ENCODE measurements at places on chromosomes 2 and 18.

DNA sequence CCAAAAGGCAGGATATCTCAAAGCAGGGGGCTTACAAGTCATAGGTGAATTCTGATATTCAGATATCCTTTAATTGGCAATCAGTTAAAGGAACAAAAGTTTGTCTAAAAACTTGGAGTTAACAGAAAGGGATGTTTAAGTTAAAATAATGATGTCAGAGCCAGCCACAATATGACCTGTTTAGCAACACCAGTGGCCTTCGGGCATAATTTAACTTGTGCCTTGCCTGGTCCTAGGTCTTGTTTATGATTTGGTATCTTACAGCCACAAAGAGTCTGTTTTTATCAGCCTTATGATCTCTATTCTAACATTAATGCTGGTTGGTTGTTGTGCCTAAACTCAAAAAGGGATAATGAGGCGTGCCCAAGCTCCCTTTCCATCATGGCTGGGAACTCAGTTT is 252.9 kb downstream of the RNF152 start:
- no peak for DNase-seq

DNA sequence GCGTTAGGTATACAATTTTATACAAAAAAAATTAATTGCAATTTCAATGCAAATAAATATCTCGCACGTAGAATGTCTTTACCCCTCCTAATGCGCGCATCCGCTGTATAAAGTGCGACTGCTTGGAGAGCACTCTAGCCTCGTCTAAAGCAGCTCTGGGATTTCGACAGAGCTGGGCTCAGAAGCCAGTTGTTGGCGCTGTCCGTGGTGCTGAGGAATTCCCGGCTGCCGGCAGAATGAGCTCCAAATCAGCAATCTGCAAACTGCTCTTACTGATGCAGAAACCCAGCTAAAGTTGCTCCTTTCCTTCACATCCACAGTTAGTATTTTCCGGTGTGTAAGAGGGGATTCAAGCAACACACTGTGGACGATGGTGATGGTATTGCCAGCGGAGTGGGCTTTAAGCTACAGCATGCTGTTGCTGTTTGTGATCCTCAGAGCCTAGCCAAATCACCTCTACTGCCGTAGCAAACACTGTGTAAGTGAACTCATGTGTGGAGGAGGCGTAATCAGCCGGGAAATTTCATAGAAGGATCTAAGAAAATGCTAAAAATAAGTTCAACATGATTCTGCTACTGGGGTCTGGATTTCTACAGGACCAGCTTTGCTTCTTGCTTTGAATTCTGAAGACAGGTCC is at the start of gene VWC2L:
TSS of gene VWC2L (plus strand) at position 137 of the 637 bp plus-strand sequence. CDS start 3,140 bp downstream, outside the sequence.
- DNase-seq: peak; percentile 89

DNA sequence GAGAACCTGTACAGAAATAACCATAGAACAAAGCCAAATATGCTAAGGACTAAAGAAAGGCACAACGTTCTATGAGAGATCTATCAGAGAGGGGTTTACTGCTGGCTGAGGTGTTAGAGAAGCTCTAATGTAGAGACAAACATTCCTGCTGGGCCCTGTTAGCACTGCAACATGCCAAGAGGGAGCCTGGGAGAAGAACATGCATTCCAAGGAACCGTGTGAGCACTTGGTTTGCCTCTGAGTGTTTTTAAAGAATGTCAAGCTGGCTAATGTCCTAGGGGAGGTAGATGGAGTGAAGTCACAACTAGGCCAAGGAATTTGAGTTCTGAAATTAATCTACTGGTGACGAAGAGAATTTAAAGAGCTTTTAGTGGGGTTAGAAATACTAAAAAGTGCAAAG is 384.3 kb upstream of the LYPD1 start:
- DNase-seq: no peak

DNA sequence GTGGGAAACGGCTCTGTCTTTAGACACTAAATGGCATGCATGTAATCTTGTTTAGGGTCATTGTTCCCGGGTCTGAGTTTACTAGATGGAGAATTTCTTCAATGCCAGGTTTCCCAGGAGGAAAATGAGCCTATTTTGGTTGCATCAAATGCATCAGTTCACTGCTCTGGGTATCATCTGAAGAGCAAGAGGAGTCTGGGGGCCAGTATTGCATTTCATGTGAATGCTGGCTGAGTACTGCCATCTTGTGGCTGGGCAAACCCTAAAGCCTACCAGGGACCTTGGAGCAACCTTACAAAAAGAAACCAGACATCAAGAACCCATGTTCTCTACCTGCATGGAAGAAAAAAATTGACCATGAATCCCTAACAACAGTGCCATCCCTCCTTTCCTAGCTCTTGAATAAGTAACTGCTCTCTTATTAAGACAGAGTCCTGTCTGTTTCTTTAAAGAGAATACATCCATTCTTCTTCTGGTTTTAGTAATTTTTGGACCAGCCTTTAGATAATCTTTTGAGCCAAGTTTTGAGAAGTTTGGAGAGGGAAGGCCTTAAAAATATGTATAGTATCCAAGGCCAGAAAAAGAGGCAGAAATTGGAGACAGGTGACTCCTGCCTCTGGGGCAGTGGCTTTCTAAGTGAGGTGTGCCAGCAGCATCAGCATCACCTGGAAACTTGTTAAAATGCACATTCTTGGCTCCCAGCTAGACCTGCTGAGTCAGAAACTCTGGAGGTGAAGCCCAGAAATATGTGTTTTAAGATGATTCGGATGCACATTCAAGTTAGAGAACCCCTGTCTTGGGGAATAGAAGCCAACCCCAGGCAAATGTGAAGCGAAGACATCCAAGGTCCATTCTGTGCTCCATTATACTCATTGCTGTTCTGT is 261.0 kb upstream of the CXCR4 start:
- DNase-seq: peak; percentile 76

- DNase-seq: no peak
Measured at GRCh38 chr18:35516789-35517188, 19.0 kb upstream of the INO80C start.

- DNase-seq: no peak
Measured at GRCh38 chr2:127085317-127085681, 21.7 kb downstream of the BIN1 start.

GRCh38 chr2:24917086-24917485 is 3.0 kb downstream of the ADCY3 start:
- no peak for DNase-seq

DNA sequence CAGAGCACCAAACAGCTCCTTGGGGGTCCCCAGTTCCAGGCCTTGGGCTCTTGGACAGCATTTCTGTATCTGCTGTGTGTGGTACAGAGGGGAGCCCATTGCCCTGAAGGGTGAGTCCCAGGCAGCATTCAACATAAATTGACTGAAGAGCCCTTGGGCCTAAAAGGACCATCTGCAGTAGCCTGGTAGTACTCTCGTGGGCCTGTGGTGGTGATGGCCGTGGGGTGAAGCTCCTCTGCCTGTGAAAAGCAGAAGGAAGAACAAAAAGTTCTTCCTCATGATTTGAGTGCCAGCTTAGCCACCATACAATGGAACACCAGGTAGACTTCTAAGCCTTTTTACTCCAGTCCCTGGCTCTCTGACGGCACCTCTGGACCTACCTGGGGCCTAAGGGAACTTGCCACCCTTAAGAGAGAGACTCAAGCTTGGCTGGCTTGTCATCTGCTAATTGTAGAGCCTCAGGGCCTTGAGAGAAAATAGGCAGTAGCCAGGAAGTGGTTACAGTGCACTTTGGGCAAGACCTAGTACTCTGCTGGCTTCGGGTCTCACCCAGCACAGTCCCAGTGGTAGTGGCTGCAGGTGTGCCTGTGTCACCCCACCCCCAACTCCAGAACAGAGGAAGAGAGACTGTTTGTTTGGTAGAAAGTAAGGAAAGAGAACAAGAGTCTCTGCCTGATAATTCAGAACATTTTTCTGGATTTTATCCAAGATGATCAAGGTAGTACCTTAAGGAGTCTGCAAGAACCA is 84.6 kb upstream of the CERS6 start:
- no peak for DNase-seq

DNA sequence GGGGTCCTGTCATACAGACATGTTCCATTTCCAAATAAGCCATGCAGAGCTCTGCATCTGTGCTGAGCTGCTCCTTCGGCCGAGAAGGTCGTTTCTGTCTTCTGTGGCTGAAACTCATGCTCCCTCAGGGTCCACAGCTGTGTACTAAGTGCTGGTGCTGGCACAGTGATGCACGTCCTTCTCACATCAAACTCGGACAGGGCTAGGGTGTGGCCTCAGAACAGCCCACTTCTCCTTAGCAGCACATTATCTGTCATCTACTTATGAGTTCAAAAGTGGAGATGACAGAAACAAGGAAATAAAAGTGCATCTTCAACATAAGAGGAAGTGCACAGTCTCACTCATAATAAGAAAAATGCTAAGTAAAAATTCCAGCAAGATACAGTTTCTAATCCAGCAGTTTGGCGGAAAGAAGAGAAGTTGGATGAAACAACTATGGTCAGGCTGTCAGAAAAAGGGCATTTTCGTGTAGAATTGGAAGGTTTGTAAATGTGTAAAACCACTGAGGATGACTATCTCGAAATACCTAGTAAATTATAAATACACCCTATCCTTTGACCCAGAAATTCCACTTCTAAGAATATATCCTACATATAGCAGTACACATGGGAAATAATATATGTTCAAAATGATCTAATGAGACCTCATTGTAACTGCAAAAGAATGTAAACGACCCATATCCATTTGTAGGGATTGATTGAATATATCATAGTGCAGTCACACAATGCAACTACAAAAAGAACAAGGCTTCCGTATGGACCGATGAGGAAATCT is 53.7 kb upstream of the APCDD1 start:
- DNase-seq: no peak

DNA sequence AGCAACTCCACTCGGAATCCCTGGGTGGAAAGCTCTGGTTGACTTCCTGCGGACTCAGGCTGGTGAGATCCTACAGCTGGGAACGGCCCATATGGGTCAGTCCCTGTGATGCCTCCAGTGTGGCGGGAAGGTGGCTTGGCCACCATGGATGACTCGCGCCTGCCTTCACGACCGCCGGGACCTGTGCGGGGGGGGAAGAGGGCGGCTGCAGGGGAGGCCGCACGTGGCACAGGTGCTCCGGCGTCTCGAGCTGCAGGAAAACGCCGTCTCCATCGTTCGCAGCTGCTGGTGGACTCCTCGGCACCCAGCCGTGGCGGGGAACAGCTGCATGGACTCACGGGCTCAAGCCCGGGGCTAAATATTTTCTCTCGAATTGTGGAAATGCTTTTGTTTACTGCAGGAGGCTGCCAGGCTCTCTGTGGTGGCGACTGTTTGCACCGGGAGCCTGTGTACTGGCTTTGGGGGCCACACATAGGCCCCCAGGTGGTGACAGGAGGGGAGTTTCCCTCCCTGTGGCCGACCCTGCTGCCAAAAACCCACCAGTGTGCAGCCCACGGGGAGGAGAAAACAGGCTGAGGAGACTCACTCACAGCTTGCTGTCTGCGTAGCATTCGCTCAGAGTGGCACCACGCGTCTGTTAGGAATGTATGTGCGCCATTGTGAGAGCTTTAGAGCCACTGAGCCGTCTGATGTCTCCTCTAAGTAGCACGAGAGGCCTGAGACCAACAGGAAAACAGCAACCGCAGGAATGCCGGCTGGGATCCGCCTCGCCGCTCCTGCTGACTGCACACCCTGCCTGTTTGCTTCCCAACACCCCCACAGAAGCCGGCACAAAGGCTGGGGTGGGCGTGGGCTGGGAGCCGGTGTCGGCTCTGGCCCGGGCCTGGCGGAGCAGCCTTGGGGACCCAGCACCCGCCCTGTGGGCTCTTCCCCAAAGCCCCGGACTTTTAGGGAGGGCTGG is 89.2 kb downstream of the NFATC1 start:
- no peak for DNase-seq

DNA sequence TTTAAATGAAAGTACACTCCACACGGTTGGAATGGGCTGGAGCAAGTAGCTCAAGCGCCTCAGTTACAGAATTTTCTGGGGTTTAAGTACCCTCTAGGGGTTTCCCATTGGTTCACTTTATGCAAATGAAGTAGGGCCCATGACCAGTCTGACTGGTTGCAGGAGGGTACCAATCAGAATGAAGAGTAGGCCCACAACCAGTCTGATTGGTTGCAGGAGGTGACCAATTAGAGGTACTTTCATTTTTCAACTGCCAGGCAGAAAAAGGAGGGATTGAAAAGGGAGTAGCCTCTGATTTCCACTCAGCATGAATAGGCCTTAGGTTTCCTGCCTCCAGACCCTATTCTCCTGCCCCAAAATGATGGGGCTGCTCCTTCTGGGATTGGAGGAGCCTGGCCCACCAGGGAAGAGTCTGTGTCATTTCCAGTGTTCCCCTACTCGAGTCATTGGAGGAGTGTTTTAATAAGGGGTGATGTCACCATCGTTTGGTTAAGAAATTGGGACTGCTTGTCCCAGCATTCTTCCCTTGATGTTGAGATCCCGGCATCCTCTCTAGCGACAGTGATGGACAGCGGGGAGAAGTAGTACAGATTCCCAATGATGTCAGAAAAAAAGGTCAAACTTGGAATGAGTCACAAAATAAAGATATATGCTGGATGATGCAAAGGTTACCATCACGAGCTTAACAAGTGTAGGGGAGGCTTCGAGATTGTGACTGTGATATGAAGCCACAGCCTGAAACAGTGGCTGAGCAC is 210.4 kb downstream of the SH3BP4 start:
- no peak for DNase-seq

DNA sequence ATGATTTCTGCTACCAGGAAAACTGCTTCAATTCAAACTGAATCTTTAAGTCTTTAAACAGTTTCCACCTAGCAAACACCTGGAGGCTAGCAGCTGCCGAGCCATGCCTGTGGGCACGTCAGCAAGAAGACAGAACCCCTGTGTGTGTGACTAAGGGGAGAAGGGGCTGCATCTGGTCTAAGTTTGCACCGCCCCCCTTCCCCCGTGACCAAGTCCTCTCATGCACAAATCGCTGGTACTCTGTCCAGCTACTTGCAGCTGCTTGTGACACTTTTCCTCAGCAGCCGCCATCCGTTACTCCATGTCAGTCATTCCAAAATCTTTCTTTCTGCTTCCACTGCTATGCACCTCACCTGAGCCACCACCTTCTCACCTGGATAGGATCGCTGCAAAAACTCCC is 355.0 kb downstream of the SS18 start:
- no peak for DNase-seq

GRCh38 chr2:97727296-97727695 is 13.9 kb downstream of the ZAP70 start:
- DNase-seq: no peak

- DNase-seq: no peak
Measured at GRCh38 chr2:42214669-42215068, 45.5 kb downstream of the EML4 start.

- peak; percentile 71 for DNase-seq
Measured at GRCh38 chr2:197378494-197379307, 56.1 kb downstream of the SF3B1 start.

All from pons (tissue), 1 donor.